ENCODE measurements at places on chromosomes 6 and 20. TPM values are rescaled to one million over a fixed set of nuclear protein-coding genes. Genes with fewer than 3 reads are reported as not detected.

Gene TSPO2
- not detected for total RNA-seq

GRCh38 chr6:36925809-36926208, 28.7 kb upstream of the PI16 start:
- DNase-seq: no peak

Gene FLRT3
- 0.90 TPM for total RNA-seq

DNA sequence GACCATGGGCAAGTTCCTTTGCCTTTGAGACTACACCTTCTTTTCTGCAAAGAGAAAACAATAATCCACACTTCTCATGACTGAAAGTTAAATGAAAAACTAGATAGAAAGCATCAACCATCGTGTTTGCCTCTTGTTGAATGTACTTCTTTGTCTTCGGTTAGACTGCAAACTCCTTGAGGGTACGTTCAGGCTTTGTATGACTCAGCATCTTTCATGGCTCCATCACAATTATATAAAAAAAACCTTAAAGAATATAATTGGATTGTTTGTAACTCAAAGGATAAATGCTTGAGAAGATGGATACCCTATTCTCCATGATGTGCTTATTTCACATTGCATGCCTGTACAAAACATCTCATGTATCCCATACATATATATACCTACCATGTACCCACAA, 439.2 kb downstream of the MAFB start:
- DNase-seq: no peak

Gene PTK7
- total RNA-seq: 37.8 TPM

- no peak for DNase-seq
Measured at GRCh38 chr6:110491644-110492317, 15.4 kb upstream of the SLC22A16 start.

DNA sequence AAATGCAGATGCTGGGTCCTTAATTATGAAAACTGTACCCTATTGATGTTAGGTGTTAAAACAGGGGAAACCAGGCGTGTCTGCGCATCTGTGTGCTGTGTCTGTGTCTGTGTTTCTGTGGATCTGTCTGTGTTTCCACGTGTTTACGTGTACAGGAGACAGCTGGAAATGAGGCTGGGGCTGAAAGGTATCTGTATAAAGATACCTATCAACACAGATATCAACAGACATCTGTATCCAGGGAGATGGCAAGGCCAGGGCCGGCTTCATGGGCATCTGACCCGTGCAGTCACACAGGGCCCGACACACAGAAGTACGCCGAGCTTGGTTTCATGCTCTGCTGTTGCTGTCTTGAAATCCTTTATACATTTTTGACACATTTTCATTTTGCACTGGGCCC, 48.6 kb downstream of the BMP7 start:
- DNase-seq: no peak

Gene SLC17A3
- not detected for total RNA-seq

- DNase-seq: no peak
Measured at GRCh38 chr6:94227741-94228140, 808.4 kb upstream of the EPHA7 start.

DNA sequence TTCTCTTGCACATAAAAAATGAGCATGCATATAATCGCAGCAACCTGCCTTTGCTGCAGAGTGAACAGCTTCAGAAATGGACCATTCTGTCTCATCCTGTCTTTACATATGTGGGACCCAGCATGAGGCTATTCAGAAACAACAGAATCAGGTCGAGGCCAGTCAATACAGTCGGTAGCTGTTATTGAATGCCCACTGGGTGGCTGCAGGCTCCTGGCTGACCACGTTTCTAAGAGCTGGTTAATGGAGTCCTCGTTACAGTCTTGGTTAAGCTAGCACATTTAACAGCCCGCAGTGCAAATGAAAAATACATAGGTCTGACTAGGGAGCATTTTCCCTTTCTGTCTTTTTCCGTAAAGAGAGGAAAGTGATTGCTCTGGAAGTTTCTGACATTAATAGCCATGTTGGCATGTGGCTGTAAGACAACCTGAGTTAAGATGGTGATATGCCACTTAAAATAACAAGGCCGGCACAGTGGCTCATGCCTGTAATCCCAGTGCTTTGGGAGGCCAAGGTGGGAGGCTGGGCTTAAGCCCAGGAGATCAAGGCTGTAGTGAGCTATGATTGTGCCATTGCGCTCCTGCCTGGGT, 75.0 kb downstream of the SHLD1 start:
- no peak for DNase-seq

Gene CBLN4
- total RNA-seq: not detected

DNA sequence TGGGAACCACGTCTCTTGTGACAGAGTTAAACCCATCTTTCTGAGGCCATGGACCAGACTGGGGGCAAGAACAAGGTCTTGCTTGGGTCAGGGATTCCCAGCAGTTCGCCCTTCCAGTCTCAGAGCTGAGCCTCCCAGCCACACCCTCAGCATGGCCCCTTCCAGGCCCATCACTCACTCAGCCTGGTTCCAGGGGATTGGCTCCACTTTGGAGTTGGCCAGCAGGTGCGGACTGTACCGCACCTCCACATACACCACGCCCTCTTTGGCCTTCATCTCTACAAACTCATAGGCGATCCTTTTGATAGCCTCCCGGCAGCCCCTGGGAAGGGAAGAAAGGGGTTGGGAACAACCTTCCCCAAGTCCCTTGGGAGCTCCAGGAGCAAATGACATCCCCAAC, 25.2 kb downstream of the ADA start:
- no peak for DNase-seq

Gene FOXS1
- 0.39 TPM for total RNA-seq

DNA sequence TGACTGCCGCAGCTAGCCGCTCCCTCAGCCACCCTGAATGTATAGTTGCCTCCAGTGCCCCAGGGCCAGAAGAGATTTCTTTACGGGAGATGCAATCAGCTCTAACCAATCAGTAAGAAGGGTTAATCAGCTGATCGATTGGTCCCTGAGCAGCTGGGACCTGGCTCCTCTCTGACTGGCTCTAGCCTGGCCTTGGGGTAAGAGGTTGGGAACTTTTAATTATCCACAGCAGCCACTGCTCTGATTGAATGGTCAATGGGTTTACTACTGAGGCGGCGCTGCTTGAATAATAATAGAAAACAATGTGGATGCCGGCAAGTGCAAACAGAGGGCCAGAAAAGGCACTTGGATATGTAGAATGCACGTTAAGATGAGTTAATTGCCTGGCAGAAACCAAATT, 99.8 kb downstream of the TFAP2A start:
- DNase-seq: no peak

- DNase-seq: no peak
Measured at GRCh38 chr6:128918886-128919285, 35.9 kb downstream of the LAMA2 start.

Gene DZANK1
- total RNA-seq: 0.38 TPM

DNA sequence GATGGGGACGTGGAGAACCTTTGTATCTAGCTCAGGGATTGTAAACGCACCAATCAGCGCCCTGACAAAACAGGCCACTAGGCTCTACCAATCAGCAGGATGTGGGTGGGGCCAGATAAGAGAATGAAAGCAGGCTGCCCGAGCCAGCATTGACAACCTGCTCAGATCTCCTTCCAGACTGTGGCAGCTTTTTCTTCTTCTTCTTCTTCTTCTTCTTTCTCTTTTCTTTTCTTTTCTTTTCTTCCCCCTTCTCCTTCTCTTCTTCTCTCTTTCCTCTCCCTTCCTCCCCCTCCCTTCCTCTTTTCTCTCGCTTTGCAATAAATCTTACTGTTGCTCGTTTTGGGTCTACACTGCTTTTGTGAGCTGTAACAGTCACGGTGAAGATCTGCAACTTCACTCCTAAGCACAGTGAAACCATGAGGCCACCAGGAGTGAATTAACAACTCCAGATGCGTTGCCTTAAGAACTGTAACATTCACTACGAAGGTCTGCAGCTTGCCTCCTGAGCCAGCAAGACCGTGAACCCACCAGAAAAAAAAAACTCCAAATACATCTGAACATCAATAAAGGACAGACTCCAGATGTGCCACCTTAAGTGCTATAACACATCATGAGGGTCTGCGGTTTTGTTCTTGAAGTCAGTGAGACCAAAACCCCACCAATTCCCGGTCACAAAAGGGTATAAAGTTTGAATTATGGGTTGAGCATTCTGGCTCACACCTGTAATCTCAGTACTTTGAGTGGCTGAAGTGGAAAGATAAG, 19.6 kb upstream of the SERPINB1 start:
- no peak for DNase-seq

GRCh38 chr6:13617066-13617465, 1.9 kb downstream of the NOL7 start:
- DNase-seq: no peak

GRCh38 chr20:29878281-29878741, 1379.2 kb upstream of the DEFB115 start:
- DNase-seq: no peak

GRCh38 chr6:165662041-165662748, 846 bp downstream of the PDE10A start:
- DNase-seq: no peak

Gene JAG1
- 113 TPM for total RNA-seq

- DNase-seq: no peak
Measured at GRCh38 chr6:2221726-2222274, 23.6 kb downstream of the GMDS start.

- no peak for DNase-seq
Measured at GRCh38 chr6:106086814-106087175, 659 bp downstream of the PRDM1 start.

GRCh38 chr6:15266423-15266996, 20.6 kb downstream of the JARID2 start:
- DNase-seq: peak; percentile 89

- no peak for DNase-seq
Measured at GRCh38 chr6:138107752-138108592, 753 bp upstream of the PERP start.

Gene RCAN2
- 0.26 TPM for total RNA-seq

Gene KHDC1L
- total RNA-seq: not detected

DNA sequence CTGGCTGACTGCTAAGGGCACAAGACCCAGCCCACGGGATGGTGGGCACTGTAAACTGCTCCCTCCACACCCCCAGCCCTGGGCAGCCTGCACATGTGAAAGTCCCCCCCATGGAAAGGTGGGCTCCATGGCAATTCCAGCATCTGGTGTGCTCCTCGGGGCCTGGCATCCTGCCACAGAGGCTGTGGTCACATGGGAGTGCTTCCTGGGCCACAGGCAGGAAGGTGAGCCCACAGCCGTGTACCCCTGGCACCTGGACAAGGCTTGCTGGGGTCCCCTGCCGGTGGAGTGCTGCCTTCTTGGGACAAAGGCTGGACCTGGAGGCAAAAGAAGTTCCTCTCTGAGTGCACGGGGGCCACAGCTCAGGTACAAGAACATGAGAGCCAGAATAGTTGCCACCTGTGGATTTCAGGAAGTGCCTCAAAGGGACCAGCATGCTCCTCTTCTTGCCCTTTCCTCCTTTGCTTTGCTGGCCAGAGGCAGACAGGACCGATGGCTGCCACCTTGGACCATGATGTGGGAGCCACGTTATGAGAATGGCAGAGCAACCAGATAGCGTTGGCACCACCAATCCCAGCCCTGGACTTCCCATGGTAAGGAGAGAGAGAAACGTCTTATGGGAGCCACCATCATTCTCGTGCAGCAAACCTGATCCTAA, 120.2 kb upstream of the MLN start:
- no peak for DNase-seq

DNA sequence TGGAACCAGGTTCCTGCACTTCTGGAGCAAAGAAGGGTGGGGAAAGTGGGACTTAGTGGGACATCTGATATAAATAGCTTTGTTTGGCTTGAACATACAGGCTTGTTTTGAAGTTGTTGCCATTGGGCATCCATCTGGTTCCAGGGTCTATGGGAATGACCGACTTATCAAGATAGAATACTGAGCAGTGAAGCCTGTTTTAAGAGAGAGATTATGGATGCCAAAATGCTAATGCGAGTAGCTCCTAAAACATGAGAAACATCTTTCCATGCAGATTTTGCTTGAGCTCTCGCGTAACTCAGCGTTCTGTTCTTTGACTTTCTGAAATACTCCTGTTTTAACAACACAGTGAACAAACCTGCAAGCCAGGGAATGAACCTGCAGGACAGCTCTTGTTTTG, 98.5 kb downstream of the ANKS1A start:
- DNase-seq: no peak

- DNase-seq: peak; percentile 73
Measured at GRCh38 chr20:474581-474980, 12.2 kb upstream of the TBC1D20 start.
